ENCODE measurements at places on chromosomes 6 and 20. TPM values are rescaled to one million over a fixed set of nuclear protein-coding genes. Genes with fewer than 3 reads are reported as not detected.

The KPNA5 gene
- total RNA-seq = 12.4 TPM

The SPTLC3 gene
- 4.0 TPM for total RNA-seq

The THBD gene
- total RNA-seq = 18.5 TPM

The KIF13A gene
- 78.9 TPM for total RNA-seq

The NKX2-4 gene
- total RNA-seq = not detected

The PGC gene
- not detected for total RNA-seq

The HLA-DPA1 gene
- total RNA-seq = 4.0 TPM

The MUC21 gene
- not detected for total RNA-seq

The HLA-DQB1 gene
- not detected for total RNA-seq

The LY6G5C gene
- 0.33 TPM for total RNA-seq

The STX11 gene
- total RNA-seq = 0.77 TPM

The BEND3 gene
- total RNA-seq = 2.2 TPM

Measured in uterine smooth muscle cell (primary cell).